ENCODE measurements at places on chromosomes 2 and 18.

DNA sequence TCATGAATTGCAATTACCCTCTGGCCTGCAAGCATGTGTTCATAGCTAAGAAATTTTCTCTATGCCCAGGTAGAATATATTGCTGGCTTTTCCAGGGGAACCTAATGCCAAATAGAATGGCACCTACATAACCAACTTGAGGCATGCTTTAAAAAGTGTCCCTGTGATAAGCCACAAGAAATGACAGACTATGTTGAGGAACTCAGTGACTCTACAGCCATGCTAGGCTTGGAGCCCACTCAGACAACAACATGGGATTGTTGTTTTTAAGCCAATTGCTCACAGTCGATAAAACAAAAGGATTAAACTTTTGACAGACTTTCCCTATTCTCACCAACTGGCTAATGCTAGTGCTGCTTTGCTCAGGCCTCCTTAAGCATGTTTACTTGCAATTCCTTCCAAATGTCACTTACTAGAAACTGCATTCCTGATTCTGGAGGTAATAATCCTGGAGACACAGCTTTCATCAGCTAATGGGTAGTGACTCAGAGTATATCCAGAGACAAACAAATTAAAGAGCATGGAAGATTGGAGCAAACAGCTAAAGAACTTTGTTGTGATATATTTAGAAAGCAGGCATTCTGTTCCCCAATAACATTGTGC lies 249.0 kb downstream of the SLC8A1 start:
- no peak for DNase-seq

DNA sequence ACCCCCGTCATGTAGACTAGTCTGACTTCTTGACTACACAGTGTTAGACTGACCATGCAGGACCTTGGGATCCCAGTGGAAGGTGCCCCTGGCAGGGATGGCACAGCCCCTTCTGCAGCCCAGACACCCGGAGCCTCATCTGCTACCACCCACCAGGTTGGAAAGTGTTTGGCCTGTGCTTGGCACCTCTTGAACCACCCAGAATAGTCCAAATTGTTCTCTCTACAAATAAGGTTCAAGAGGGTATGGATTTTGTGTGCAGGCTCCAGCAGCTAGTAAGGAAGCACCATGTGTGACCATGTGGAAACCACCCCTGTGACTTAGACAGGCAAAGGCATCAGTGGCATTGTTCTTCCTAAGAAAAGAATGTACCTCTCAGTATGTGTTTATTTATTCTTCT lies 18.4 kb downstream of the L3MBTL4 start:
- DNase-seq, result no peak

DNA sequence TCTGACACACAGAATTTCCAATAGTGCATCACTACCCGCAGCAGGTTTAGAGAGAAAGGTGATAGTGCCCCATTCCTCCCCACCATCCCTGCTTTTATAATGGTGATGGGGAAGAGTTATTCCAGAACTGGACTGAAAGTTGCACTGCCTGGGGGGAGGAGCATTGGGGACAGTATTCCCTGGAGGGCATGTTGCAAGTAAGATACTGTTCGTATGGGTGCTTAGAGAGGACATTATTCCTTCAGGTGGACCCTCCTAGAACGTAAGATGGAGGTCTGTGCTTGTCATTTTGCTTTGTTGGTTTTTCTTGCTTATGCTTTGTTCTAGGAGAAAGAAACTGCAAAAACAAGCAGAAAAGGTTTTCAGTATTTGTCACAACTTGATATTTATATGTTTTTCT lies 23.7 kb downstream of the MRPS9 start:
- no peak for DNase-seq

GRCh38 chr2:15146960-15147359 lies 414.2 kb downstream of the NBAS start:
- no peak for DNase-seq

DNA sequence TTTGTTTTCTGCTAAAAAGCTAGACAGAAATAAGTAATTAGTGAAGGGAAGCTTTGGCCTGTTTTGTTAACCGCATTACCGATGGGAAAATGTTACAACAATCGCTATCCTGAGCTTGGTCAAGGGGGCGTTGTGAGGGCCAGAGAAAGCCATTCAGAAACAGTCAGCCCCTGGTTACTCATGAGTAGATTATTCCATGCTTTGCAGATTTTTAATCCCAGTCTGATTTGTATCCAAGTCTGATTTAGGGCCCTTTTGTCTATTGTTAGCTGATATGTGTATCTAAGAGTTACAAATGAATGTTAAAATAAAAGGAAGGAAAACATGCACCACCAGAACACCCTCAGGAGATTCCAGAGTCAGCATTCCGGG lies 99.1 kb downstream of the PRPF40A start:
- no peak for DNase-seq

- DNase-seq, result no peak
Observed at GRCh38 chr18:62493033-62493862, 29.6 kb upstream of the ZCCHC2 start.

GRCh38 chr2:178630581-178630980 lies 150.3 kb downstream of the PLEKHA3 start:
- no peak for DNase-seq

DNA sequence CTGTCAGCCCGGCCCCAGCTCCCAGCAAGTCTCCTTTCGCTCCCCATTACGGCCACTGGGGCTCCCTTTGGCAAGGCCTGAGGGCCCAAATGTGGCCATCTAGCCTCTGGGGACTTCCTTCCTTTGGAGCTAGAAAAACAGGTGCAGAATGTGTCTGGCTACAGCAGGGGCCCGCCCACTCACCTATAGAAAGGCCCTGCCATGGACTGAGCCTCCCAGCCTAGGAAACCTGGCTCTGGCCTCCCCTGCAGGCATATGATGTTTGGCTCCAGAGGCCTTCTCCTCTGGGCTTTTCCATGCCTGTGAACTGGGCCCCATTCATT lies 55.3 kb upstream of the ALPP start:
- no peak for DNase-seq

GRCh38 chr2:203673933-203674332 lies 32.5 kb upstream of the CD28 start:
- no peak for DNase-seq

DNA sequence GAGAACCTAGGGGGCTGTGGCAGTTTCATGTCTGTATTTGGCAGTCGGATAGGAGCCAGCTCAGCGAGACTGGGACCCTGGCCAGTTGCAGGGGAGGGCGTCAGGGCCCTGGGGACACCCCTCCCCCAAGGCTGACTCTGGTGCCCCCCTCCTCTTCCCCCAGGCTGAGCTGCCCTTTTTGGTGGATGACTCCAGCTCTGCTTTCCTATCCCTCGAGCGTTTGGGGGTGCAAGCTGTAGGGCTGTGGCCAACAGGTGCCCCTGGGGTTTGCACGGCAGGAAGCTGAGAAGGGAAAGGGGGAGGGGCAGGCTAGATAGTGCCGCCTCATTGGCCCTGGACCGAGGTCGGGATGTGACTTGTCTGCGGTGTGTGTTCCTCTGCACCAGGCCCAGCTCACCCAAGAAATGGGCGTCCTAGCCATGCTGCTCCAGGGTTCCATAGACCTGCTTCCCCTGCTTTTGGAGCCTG lies 26.4 kb downstream of the SPEG start:
- DNase-seq, result no peak

DNA sequence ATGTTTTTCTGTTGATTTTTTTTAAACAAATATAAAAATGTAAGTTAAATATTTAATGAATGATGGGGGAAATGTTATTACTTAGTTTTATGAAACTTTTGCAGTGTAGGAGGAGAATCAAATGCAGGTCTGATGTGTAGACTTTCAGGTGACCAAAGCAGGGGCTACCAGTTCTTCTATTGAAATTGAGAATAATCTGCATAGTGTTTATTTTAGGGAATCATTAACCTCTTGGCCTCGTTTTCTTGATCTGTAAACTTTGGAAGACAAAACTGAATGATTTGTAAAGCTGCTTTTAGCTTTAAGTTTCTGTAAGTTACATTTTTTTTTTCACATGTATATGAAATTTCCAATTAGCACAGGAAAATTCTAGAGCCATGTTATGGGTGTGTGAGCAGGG lies 99.2 kb downstream of the R3HDM1 start:
- DNase-seq, result no peak

GRCh38 chr2:229925201-229925600 lies 2.9 kb downstream of the FBXO36 start:
- DNase-seq, result no peak

GRCh38 chr2:148593421-148593820 lies 51.1 kb upstream of the EPC2 start:
- DNase-seq, result no peak

GRCh38 chr2:72917138-72917876 lies at the start of gene EMX1:
Gene EMX1 (plus strand): TSS chr2:72917519. CDS start chr2:72917853, 334 bp downstream.
- peak; percentile 32 for DNase-seq

DNA sequence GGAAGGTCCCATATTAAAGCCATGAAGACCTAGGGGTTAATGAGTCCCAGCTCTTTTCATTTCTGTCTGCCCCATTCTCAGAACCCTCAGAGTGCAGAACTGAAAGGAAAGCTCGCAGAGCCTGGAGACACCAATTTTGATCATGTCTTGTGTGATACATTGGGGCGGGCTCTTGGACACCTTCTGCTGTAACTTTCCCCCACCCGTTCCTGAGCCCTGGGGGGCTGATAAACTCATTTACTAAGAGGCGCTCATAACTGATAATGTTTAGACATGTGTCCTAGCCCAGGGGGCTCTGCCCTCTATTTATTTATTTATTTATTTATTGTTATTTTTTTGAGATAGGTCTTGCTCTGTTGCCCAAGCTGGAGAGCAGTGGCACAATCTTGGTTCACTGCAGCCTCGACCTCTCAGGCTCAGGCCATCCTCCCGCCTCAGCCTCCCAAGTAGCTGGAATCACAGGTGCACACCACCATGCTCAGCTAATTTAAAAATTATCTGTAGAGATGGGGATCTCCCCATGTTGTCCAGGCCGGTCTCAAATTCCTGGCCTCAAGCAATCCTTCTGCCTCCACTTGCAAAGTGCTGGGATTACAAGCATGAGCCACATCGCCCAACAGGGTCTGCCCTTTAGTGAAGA lies 72.4 kb upstream of the HAAO start:
- no peak for DNase-seq

DNA sequence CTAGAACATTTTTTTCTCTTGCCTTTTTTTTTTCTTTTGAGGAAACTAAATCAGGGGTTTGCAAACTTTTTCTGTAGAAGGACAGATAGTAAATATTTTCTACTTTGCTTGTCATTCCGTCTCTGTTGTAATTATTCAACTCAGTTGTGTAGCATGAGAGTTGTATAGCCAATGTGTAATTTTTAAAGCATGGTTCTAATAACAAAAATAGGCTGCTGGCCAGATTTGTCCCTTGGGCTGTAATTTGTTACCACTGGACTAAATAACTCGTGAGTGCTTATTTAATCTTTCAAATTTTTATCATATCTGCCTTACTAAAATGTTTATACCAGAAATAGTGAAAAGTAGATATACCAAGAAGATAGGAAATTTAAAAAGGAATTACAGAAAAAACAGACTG lies 43.0 kb downstream of the CCDC148 start:
- no peak for DNase-seq

DNA sequence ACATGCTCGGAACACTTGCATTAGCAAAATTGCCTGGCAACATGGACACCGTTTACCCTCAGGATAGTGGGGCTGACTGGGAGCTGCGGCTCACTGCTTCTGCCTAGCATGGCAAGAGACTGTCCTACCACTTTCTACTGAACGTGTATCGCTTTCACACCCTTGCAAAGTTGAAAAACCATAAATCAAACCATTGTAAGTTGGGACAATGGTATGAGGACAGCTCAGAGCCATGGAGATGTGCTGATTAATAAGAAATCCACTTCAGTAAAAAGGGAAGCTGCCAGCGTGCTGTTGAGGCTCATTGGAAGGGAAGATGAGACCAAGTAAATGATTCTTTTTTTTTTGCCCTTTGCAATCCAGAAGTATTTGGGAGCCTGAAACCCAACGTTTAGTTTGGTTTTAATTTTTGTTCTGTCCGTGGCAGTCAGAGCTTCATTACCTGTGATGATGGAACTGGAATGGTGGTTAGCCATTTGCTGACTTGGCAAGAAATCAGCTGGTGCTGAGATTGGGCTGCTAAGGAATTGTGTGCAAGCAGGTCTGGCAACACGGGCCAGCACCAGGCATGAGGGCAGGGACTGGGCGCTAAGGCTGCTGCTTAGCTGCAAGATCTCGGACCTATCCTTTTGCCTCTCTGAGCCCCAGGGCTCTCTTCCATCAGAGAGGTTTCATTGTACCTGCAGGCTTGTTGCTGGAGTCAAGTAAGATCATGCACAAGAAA lies 75.5 kb upstream of the HS6ST1 start:
- DNase-seq, result no peak

GRCh38 chr2:96143848-96144480 lies 1.3 kb downstream of the DUSP2 start:
- no peak for DNase-seq

DNA sequence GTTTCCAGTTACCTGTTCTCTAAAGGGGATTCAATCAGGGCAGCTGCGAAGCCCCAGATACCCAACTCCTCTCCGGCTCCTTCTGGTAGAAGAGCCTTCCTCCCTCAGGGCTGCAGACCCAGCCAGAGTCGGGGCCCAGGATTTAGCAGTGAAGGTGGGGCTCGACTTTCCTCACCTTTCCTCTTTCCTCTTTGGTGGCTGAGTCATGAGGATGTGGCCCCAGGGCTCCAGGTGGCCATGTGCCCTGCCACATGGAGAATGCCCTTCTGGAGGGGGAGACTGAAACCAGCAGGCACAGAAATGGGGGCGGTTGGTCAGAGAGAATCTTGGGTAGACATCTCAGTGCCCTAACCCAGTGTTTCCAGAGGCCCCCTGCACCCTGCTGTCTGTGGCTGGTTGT lies 402.6 kb downstream of the NBAS start:
- DNase-seq, result no peak

DNA sequence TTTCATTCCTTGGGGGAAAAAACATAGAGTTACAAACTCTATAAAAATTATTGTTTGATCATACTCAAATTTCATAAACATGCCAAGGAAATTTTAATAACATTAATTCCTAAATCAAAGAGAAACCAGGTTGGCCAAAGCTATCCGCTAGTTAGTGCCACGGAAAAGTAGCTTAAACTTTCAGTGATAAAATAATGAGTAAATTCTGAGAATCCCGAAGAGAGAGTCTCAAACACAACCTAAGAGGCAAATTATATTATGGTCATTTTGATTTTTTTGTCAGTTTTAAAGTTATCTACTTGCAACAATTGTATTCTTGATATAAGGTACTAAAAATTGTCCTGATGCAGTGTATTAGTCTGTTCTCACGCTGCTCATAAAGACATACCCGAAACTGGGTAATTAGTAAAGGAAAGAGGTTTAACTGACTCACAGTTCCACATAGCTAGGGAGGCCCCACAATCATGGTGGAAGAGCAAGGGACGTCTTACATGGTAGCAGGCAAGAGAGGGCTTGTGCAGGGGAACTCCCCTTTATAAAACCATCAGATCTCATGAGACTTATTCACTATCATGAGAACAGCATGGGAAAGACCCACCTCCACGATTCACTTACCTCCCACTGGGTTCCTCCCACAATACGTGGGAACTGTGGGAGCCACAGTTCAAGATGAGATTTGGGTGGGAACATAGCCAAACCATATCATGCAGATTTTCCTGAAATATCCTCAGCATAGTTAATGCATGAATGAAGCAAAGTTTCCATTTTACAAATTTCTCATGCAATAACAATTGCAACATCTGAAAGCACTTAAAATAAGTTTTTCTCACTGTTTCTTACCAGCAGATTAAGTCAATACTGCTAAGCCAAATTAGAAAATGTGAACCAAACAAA lies 205.9 kb upstream of the STK17B start:
- DNase-seq, result peak; percentile 18

Data from activated CD4-positive, alpha-beta T cell treated with anti-CD3 and anti-CD28 coated beads for 24 hours (primary cell).